CD8-positive, alpha-beta memory T cell (primary cell): ENCODE measurements at places on chromosomes 6 and 20. TPM values are rescaled to one million over a fixed set of nuclear protein-coding genes. Genes with fewer than 3 reads are reported as not detected.

DOK5 gene
- not detected for polyA plus RNA-seq

CCNC gene
- polyA plus RNA-seq: 39.6 TPM

PPP1R16B gene
- 40.2 TPM for polyA plus RNA-seq

LINC00237 gene
- not detected for polyA plus RNA-seq

SLC52A3 gene
- polyA plus RNA-seq: not detected

MRAP2 gene
- not detected for polyA plus RNA-seq

APOBEC2 gene
- polyA plus RNA-seq: not detected

LPIN3 gene
- not detected for polyA plus RNA-seq

MTFR2 gene
- 0.69 TPM for polyA plus RNA-seq

AHI1 gene
- 3.6 TPM for polyA plus RNA-seq

HLA-DQA1 gene
- 3.2 TPM for polyA plus RNA-seq

SLC22A3 gene
- polyA plus RNA-seq: not detected

PRSS35 gene
- polyA plus RNA-seq: 6.5 TPM

SCUBE3 gene
- polyA plus RNA-seq: 0.18 TPM

RFX6 gene
- polyA plus RNA-seq: not detected

LPA gene
- not detected for polyA plus RNA-seq

SYCP2L gene
- not detected for polyA plus RNA-seq

BCAS4 gene
- 29.3 TPM for polyA plus RNA-seq

DNA sequence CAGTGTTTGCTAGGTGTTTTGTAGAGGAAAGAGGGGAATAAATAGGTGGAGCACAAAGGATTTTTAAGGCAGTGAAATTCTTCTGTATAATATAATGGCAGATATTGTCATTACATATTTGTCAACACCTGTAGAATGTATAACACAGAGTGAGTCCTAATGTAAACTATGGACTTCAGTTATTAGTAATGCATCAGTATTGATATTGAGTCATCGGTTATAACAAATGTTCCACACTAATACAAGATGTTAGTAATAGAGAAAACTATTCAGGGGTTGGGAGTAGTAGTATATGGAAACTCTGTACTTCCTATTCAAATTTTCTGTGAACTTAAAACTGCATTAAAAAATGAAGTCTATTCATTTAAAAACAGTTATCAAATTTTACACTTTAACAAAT lies 299.2 kb downstream of the UBE3D start:
- DNase-seq: no peak

GRCh38 chr6:117513778-117514365 lies 31.4 kb downstream of the DCBLD1 start:
- DNase-seq: no peak

DNA sequence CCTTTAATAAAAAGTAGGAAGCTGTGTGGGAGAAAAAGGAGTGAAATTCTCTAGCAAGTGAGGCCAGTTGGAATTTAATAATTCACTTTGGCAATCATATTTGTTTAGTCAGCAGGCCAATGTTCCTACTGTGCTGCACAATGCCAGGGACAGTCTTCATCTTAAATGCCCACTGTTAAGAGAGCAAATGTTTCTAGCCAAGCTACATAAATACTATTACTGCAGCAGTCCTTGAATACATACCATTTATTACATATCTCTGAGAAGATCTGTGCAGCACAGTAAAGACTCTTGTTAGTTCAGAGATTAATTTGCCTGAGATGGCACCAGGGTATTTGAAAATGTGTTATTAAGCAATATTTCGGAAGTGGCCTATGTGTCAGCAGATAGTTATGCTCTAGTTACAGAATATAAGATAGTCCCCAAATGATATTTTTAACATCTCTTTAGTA lies 105.4 kb downstream of the OGFRL1 start:
- no peak for DNase-seq

DNA sequence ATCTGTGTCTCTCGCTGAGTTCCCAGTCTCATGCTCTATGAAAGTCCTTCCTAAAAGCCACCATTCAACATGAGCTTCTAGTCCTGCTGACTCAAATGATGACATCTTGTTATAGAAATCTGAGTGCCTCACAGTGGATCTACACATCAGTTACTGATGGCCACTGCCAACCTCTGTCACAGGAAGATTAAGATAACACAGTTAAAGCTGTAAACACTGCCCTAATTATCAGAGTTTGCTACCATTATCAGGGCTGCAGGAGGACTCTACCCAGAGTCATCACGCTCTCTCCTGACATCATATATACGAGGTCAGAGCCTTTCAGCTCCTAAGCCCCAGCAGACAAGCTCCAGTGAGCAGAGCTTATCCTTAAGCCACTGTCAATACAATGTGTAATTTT lies 63.2 kb downstream of the HIVEP2 start:
- DNase-seq: no peak

DNA sequence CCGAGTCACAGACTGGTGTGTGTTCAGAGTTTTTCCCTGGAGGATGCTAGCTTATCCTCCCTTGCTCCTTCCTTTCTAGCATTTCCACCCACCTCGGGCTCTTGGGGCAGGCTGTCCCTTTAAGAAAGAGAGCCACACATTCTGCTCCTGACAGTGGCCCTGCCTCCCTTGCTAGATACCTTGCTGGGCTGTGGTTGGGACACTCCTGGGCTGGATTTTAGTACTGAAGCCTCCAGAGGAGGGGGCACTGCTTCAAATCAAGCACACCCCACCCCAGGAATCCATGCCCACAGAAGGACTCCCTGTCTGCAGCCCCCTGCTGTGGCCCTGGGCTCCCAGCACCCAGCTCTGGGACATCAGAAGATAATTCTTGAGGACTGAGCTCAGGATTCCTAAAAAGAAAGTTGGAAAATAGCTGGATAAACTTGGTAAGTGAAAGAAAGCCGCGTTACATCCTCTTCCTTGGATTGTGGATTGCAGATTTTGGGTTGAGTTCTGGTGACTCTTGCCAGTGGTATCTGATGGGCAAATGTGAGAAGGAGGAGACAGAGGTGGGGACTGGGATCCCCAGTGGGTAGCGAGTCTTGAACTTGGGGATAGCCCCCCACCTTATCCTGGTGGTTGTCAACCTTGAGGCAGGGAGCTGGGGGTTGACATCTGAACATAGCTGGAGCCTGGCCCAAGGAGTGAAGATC lies 29.0 kb downstream of the DAAM2 start:
- no peak for DNase-seq

GRCh38 chr20:2538931-2539720 lies 2.8 kb downstream of the TMC2 start:
- DNase-seq: no peak

DNA sequence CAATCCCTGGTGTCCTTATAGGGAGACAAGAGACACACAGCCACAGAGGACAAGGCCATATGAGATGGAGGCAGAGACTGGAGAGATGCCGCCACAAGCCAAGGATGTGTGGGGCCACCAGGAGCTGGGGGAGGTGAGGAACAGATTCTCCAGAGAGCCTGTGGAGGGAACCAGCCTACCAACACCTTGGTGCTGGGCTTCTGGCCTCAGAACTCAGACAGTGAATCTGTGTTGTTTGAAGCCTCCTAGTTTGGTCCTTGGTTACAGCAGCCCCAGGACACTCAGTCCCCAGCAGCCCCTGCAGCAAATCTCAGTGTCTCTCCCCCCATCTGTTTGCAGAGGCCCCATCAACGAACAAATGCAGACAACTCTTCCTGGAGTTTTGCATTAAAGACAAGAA lies 73.2 kb upstream of the BHLHE23 start:
- no peak for DNase-seq

- DNase-seq: no peak
Observed at GRCh38 chr20:24534282-24534681, 64.9 kb downstream of the SYNDIG1 start.

GRCh38 chr6:90429713-90430112 lies 133.1 kb upstream of the BACH2 start:
- DNase-seq: no peak

DNA sequence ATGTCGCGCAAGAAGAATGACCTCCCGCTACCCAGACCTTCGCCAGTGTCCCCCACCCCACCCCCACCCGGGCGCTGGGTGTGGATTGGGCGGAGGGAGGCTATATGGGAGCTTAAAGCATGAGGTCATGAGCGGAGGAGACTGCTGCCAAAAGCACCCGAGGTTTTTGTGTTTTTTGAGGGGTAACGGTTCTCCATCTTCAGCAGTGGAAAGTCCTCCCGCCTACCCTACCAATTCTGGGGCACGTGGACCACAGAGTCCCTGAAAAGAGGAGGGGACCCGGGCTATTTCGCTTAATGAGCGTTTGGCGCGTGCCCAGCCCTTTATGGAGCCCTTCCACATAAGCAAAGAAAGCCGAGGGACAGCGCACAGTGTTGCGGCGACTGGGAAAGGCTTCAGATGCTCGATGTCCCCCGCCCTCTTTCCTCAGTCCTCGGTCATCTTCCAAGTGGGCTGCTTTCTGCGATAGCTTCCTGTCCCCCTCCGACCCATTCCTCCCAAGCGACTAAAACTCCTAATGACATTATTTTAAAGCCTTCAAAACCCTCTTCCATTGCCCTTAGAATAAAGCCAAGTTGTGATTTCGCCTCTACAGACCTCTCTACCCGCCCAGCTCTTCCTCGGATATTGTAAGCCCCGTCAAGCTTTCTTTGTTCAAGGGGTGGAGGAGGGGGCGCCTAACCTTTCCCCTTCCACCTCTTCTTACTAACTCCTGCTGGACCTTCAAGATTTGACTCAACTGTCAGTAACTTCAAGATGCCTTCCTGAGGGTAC lies 2.1 kb upstream of the TRERF1 start:
- no peak for DNase-seq

GRCh38 chr6:146856296-146856695 lies 257.5 kb downstream of the ADGB start:
- no peak for DNase-seq

GRCh38 chr6:158836625-158837311 lies 17.6 kb upstream of the EZR start:
- no peak for DNase-seq

DNA sequence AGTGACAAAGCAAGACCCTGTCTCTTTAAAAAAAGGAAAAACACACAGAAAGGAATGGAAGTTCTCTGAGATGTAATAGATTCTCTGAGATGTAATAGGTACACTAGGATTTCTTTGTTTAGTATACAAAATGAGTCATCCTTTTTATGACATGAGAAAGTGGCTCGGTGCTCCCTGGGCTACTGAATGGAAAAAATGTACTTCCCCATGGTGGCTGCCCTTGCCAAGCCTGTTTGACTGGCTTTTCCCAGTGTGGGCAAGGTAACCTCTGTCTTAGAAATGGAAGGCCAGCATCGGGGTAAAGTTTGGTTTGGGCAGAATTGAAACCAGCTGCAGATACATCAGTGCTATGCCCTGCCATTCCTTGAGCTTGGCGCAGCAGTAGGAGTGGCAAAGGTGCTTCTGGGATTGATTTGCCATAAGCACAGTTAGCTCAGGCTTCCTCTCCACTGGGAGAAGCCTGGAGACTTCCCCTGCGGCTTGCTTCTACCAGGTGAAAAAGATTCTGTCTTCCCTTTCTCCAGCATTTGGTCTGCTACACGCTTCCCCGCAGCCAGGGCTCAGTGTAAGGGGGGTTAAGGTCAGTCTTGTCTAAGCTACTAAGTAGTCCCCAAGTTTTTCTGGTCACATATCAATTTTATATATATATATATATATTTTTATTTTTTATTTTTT lies 24.5 kb downstream of the ARFGEF2 start:
- DNase-seq: no peak

DNA sequence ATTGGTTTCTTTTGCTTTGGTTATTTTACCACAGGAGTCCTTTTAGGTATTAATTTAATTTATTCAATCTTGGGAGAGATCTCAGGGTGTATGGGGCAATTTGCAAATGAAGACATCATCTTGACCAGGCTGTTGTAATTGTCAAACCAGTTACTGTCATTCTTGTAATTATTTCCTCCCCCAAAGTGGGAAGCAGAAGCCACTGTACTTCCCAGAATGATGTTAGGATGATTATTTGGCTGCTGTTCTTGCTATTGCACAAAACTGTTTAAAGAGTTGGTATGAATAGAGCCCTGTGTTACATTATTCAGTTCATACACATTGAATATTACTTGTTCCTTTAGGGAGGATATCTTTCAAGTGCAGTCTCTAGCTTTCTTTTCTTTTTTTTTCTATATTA lies 1.7 kb downstream of the TAAR6 start:
- DNase-seq: no peak

DNA sequence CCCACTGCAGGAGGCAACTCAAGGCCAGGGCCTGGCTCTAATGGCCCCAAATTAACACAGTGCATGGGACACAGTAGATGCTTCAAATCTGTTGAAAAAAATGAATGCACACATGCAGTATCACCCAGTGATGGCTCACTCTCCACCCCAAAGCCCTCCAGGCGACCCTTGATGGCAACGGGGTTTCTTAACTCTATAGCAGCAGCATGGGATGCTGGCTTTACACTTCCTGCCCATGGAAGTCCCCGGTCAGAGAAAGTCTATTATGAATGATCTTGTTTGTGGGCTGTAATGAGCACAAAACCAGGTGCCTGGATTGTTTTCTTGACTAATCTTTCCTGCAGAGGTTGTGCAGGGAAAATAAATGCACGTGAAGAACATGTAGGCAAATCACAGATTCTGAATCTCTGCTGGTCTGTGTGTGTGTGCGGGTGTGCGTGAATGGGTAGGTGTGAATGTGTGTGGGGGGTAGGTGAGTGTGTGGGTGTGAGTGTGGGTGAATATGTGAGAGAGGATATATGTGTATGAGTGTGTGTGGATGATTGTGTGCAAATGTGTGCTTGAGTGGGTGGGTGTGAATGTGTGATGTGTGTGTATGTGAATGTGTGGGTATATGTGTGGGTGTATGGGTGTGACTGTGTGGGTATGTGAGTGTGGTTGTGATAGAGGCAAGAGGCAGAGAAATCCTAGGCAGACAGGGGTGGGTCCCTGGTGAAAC lies 60.1 kb upstream of the MLN start:
- DNase-seq: no peak

GRCh38 chr6:147972448-147972847 lies 370.2 kb upstream of the SASH1 start:
- DNase-seq: no peak

- no peak for DNase-seq
Observed at GRCh38 chr6:12012038-12012557, at the start of gene HIVEP1. TSS of gene HIVEP1 (plus strand) at chr6:12012312. CDS start at chr6:12015629, 3,317 bp downstream.

- DNase-seq: no peak
Observed at GRCh38 chr6:33211666-33212422, 3.5 kb downstream of the RING1 start.

DNA sequence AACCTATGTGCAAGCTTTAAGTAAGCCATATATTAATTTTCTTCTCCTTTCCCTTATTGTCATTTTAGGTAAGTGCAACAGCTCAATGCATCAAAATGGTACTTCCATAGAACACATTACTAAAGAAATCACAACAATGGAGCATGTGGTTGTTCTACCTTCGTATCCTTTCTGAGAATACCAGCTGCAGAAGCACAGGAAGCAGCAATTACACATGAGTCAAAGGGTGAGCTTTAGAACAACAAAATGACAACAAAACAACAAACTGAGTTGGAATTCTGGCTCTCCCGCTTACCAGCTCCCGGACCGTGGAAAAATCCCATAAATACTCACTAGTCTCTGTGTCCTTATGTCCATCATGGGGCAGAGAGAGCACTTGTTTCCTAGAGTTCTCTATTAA lies 108.9 kb downstream of the BCAS1 start:
- DNase-seq: no peak

DNA sequence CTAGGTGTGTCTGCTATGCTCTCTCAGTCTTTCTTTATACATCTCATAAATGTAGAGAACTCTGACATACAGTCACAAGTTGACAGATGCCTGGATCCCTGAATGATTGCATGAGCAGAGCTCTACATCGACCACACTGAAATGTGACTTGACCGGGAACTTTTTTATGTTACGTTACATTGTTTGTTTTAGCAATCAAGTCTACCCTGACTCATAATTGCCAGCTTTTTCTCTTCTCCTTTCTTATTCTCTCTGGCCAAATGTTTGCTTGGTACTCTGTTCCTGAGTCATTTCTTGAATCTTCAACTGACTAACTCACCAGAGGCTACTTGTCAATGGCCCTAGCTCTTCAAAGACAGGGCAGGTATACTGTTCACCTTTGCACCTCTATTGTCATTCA lies 213.6 kb upstream of the DTNBP1 start:
- no peak for DNase-seq

- no peak for DNase-seq
Observed at GRCh38 chr6:127146932-127147331, 28.5 kb downstream of the RSPO3 start.
